Stimulated activated CD4-positive, alpha-beta T cell treated with anti-CD3 and anti-CD28 coated beads, TNF-alpha, amount 100 ng/mL, for 48 hours (primary cell): ENCODE measurements at places on chromosomes 5 and 9.

GRCh38 chr9:297104-297972 is 82.7 kb downstream of the DOCK8 start:
- no peak for DNase-seq

DNA sequence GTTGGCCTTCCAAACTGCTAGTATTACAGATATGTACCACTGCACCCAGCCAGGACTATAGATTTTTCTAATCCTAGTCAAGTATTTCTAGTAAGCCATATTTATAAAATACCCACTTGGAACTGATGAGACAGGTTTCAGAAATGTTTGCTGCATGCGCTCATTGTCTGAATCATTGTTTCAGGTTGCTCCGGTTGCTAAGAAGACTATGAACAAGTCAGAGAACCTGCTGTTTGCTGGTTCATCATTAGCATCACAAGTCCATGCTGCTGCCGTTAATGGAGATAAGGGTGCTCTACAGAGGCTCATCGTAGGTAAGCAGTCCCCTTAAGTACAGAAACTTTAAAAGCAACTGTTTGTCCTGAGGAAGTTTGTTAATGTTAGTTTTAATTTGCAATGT is 5.3 kb downstream of the INVS start:
- DNase-seq = no peak

GRCh38 chr9:6739218-6739617 is 18.6 kb upstream of the KDM4C start:
- DNase-seq = no peak

- peak; percentile 8 for DNase-seq
Observed at GRCh38 chr9:125409217-125409636, 147.6 kb downstream of the GAPVD1 start.

GRCh38 chr9:108467653-108468324 is 388.0 kb downstream of the ACTL7B start:
- no peak for DNase-seq
